Ammon's horn (tissue), 1 donor: ENCODE measurements at places on chromosomes 13 and 19.

DNA sequence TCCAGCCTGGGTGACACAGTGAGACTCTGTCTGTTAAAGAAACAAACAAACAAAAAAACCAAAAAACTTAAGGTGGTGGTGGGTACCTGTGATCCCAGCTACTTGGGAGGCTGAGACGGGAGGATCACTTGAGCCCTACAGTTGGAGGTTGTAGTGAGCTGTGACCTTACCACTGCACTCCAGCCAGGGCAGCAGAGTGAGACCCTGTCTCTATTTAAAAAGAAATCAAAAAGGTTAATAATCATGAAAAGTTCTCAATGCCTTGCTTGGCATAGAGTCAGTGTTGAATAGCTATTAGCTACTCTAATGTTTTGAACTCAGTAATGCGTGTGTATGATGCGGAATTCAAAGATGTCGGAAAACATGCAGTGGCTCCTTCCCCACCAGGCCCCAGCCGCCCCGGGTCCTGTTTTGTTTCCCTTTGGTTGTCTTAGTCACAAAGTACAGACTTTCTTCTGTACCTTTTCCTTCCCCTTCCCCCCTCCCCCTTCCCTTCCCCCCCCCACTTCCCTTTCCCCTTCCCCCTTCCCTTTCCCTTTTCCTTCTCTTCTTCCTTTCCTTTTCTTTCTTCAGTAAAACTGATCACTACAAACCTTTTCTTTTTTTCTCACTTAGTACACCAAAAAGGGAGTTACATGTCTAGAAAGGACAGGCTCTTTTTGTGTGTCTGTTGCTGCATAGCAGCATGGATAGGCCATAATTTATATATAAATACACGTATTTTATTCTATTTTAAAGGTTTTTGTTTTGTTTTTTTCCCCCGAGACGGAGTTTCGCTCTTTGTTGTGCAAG, 35.2 kb downstream of the DNM2 start:
- DNase-seq, result no peak

DNA sequence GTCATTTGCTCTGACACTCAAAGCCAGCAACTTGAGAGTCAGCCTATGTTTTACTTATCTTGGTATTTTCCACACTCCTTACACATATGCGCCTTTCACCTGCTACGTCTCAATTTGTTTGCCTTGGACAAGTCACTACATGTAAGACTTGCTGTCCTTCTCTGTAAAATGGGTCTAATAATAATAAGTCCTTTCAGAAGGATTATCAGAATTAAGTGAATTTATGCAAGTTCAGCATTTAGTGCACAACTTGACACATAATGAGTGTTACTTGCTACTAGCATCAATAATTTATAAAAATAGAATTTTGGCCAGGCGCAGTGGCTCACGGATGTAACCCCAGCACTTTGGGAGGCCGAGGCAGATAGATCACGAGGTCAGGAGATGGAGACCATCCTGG, 71.1 kb upstream of the UBL3 start:
- no peak for DNase-seq

DNA sequence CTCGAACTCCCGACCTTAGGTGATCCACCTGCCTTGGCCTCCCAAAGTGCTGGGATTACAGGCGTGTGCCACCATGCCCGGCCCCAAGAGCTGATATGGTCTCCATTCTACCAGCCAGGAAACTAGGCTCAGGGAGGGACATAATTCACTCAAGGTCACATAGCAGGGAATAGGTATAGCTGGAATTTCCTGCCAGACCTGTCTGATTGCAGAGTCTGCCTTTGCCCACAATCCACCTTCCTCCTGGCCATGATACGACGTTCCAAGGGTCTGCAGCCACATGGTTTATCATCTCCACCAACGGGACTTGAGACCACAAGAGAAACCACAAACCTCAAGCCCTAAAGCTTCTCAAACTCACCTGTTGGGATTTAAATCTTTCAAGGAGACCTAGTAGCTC, 32.0 kb downstream of the ZNRF4 start:
- DNase-seq, result no peak

DNA sequence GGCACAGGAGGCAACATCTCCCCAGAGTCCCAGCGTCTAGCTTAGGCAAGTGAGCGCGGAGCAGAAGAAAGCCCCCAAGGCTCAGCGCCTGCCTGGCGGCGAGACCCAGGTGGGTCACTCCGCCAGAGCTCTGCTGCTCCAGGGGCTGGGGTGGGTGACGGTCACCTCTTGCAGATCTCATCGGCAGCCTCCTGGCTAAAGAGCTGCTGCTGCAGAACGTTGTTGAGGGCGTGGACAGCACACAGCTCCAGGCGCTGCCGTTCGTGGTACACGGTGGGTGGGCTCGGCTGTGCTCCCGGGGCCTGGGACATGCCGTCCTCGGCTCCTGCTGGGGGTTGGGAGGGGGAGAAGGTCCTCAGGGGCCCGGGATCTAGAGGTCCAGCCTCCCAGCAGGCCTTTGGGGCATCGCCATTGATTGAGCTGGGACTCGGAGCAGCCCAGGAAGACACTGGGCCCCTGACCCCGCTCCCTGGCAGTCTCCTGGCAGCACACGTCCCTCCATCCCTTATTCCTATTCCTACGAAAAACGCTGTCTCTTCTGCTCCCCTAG, 795 bp downstream of the JOSD2 start:
- DNase-seq, result no peak

DNA sequence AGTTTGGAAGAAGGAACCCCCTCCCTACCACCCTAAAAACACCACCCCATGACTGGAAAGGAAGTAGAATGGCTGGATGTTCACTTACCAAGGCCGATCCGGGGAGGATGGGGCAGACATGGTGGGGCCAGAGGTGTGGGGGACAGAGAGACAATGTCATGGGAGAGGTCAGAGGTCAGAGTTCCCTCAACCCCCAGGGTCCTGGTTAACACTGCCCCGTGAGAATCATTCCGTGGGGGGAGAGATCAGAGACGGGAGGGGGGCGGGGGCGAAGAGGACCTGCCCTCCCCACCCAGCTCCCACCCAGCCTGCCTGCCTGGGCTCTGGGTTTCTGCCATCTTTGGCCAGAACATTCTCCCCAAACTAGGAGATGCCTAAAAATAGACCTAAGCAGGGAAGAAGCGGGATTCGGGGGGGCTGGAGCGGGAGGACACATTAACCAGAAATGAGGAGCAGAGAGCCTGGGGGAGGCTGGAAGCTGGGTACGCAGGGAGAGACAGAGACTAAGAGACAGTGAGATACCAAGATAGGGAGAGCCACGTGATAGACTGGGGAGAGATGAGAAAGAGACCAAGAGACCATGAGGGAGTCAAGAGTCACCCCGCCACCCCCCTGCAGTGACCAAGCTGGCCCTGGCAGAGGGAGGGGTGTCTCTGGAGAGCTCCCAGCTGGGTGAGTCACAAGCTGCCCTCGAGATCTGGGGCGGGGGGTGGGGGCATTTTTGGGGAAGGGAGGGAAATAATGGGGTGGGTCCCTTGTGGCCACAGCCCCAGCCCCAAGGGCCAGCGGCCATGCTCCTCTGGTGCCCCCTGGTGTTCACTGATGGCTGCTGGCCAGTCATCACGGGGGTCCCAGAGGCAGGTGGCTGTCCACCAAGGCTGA, 6.1 kb upstream of the KANK2 start:
- peak; percentile 43 for DNase-seq

- no peak for DNase-seq
These were observed 4.5 kb downstream of the GRIK5 start for GRCh38 chr19:42065511-42065910.

GRCh38 chr13:111920932-111921705, 145.8 kb upstream of the SOX1 start:
- no peak for DNase-seq

GRCh38 chr13:110195547-110196485, 111.1 kb downstream of the COL4A1 start:
- DNase-seq, result no peak

- DNase-seq, result no peak
These were observed 14.7 kb downstream of the PIN1 start for GRCh38 chr19:9849791-9850190.

DNA sequence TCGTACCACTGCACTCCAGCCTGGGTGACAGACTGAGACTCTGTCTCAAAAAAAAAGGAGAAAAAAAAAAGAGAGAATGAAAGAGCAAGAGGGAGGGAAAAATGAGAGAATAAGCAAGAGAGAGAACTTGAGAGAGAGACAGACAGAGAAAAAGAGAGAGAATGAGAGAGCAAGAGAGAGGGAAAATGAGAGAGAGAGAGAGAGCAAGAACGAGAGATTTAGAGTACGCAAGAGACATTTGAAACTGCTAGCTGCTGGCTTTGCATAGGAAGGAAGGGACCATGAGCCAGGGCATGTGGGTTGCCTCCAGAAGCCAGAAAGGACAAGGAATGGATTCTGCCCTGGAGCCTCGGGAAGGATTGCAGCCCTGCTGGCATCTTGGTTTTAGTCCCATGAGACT, 9.6 kb upstream of the ADGRE1 start:
- no peak for DNase-seq

DNA sequence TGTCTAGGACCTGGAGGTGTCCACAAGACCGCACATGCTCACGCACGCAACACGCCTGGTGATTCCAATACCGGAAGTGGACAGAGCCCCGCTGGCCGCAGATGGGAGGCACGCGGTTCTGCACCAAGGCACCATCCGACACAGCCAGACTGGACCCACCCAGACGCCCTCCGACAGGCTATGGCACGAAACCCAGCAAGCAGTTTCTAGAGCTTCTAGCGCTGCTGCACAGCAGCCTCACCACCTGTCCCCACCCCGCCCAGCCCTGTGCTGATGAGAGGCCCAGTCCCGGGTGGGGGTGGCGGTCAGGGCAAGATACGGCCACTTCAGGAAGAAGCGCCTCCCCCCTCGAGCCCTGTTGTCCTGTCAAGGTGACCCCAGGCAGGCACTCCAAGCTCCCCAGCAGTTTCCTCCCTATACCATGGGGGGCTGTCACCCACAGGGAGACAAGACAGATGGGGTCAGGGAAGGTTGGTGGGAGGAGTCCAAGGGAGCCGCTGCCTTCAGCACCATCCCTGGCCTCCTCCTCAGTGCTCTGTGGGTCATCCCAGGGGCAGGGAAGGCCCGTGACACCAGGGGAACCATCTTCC, 11.3 kb downstream of the LSM4 start:
- DNase-seq, result no peak

GRCh38 chr13:50893211-50893852, 16.3 kb upstream of the RNASEH2B start:
- no peak for DNase-seq

- DNase-seq, result peak; percentile 32
These were observed 39.4 kb downstream of the VAV1 start for GRCh38 chr19:6811906-6812305.

DNA sequence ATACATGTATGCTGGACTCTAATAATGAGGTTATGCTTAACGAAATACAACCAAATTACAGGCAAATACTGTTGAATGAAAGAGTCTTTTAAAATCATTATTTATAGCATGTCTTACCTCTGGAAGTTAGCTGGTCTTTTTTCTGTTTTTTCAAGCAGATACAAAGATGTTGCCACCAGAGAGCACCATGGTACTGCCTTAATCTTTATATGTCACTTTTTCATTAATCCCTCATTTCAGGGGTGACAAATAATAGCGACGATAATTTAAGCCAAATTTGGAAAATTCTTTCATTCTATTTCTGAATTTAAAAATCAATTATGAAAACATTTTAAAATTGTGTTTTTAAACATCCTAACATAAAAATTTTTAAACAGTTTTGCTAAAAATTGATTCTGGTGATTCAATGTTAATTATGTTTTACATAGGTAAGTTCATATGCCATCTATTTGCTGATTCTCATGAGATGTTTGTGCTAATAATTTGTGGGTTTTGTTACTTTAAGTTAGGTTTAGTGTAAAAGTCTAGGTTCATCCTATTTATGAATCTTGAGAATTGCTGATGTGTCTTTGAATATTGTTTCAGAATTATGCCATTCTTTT, 379.3 kb upstream of the SGCG start:
- peak; percentile 58 for DNase-seq

DNA sequence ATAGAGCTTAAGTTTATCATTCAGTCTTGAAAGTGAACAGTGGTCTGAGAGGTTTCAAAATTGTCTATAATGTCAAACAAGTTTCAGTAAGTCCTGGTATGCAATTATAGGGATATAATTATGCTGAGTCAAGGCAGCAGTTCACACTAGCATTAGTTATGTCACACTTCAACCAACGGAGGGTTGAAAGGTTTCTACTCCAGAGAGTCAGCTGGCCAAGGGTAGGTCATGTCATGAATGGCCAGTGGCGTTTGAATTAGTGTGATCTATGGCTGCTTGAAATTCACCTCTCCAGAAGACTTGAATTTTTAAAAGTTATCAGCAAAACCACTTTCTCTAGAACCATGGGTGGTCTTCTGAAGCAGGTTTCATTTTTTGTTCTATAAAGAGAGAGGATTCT, 108.6 kb downstream of the TNFRSF19 start:
- DNase-seq, result no peak

- DNase-seq, result no peak
These were observed 2.6 kb downstream of the FAM187B start for GRCh38 chr19:35225951-35226350.

DNA sequence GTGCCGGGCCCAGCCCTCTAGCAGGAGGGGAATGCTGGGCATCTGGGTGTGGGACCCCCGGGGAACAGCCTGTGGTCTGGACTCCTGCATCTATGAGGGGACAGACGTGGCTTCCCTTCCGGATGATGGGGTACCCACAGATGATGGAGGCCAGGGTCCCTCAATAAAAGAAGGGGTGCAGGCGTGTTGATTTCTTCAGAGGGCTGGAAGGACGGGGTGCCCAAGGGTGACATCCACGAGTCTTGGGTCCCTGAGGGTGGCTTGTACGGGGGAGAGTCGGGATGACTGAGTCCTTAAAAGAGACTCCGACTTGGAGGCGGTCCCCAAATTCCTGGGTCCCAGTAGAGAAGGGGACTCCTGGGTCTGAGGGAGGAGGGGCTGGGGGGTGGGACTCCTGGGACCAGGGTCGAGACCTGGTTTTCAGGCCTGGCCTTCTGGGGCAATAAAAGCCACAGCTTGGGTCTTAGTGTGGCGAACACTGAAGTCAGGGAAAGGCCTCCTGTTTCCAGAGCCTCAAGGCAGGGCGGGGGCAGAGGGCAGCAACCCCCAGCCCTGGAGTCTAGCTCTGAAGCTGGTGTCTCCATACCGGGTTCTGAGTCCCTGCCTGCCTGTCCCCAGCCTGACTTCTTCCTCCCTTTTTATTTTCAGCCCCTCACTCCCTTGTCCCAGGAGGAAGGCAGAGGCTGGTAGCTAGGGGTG, 459 bp upstream of the GRIN2D start:
- no peak for DNase-seq

DNA sequence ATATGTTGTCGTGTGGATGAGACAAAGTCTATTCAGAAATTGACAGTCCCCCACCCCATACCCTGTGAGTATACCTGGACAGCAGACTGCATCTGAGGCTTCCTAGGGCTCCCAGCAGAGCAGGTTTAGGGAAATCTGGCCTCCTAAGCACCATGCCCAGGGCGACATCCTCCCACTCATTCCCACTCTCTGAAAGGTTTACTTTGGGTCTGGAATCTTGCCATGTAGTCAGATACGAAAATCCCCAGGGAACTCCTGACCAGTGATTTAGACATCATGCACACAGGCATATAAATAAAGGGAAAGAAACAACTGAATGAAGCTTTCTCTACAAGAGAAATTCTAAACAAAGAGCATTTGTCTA, 717 bp upstream of the NALCN start:
- DNase-seq, result no peak
